Posterior vena cava (tissue), 2 donors: ENCODE measurements at places on chromosomes 12 and 14. TPM values are rescaled to one million over a fixed set of nuclear protein-coding genes. Genes with fewer than 3 reads are reported as not detected.

DNA sequence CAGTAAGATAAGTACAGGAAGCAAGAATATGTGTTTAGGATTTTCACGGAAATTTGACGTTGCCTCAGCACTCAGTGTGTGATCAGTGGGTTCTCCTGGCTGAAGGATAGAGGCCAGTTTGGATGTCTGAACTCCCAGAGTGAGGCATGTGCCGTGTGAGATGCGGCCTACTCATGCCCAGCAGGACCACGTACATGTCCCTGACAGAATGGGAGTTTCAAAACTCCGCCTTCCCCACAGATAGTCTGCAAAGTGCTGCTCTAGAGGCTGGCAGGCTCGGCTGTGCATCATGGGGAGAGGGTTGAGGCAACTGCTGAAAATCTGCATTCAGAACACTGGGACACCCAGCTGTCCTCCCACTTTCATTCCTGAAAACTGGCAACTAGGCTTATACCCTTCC lies 58.3 kb downstream of the NINJ2 start:
- DNase-seq, result peak; percentile 50

- no peak for DNase-seq
Measured at GRCh38 chr14:92770484-92770883, 22.1 kb upstream of the LGMN start.

DNA sequence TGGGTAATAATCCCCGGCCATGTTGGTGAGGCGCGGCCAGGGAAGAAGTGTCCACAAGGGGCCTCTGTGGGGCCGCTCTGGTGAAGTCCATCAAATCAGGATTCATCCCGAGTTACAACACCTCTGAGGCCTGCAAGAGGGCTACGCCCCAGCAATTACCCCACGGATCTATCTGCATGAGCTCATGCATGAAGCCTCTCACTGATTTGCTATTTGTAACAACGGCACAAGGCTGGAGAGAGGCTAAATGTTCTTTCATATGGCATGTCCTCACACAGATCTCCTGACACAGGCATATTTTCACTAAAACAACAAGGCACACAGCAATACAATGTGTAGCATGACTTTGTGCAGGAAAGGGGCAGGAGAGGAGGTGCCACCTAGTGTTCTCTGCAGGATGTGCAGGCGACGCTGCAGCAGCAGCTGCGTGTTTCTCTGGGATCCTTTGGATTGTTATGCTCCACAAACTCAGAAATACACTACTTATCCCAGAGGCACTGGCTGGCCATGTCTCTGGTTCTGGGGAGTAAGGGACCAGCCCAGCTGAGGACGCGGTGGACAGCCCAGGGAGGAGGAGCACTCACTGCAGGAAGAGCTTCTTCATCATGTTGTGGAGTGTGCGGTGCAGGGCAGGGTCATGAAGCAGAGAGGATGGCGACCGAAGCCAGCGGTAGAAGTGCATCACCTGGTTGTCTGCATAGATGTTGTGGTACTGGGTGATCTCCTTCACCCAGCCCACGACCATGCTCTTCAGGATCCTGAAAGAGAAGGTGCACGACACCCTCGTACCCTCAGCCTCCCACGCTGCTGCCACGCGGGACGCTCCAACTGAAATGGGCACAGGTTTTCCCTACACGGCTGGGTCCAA lies 20.2 kb downstream of the P2RX2 start:
- DNase-seq, result peak; percentile 64

- DNase-seq, result no peak
Measured at GRCh38 chr12:32454866-32455265, 55.5 kb downstream of the FGD4 start.

DNA sequence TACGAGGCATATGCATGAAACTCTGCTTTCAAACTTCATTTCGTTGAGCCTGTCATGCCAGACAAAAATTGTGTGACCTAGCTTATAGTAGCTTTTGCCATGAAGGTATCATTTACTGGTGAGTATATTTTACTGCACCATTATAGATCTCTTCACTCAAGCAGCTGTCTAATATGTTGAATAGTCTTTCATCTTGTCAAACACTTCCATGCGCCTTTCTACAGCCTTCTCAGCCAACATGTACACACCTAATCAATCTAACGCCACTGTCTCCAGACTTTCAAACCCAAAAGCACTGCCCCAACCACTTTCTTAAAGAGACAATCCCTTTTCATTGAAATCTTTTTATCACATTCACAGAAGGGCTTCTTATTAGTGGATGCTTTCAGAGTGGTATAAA lies 757.4 kb downstream of the VRK1 start:
- DNase-seq, result no peak

GRCh38 chr14:75438486-75439080 lies 10.8 kb downstream of the JDP2 start:
- DNase-seq, result peak; percentile 71

The TRAFD1 gene
- total RNA-seq, result 23.5 TPM

DNA sequence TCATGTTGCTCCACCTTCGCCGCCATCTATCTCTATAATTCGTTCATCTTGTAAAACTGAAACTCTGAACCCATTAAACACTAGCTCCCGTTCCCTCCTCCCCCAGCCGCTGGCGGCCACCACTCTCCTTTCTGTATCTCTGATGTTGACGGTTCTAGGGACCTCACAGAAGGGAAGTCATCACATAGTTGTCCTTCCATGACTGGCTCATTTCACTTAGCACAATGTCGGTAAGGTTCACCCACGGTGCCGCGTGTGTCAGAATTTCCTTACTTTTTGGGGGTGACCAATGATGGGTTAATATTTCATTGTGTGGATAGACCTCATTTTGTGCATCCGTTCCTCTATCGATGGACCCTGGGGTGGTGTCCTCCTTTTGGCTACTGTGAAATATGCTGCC lies 2.0 kb upstream of the CACNA2D4 start:
- DNase-seq, result no peak

- no peak for DNase-seq
Measured at GRCh38 chr12:91931111-91931510, 214.5 kb downstream of the BTG1 start.

- DNase-seq, result no peak
Measured at GRCh38 chr14:100904307-100905087, 975 bp upstream of the RTL1 start.

DNA sequence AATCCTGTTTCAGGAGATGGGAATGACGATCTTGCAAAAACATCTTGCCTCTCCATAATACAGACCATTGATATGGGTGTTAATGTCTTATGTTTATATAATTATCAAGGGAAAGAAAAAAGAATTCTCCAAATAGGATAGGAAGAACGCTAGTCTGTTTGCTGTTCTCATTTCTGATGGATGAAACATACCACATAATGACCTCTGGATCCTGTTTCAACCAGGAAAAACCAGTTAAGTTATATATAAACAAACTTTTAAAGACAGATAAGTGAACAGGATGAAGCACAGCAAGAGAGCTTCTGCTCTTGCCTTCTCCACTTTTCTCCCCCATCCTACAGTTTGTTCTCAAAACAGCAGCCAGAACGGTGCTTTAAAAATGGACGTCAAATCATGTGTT lies 27.8 kb downstream of the COQ6 start:
- DNase-seq, result no peak

DNA sequence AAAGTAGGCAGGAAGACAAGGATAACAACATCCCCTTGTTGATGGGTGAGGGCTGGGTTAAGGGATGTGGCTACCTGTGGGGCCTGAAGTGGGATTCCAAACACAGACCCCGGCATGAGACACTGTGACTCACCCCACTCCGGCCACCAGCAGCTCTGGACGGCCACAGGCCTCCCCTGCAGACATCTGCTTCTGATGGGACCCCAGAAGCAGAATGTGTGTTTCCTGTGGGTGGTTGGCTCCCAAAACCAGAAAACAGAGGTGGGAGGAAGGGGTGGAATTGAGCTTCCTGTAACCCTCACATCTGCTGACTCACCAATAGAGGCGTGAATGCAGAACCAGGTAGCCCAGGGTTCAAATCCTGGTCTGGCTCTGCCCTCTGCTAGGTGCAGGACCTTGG lies 216.6 kb upstream of the PWP1 start:
- no peak for DNase-seq

DNA sequence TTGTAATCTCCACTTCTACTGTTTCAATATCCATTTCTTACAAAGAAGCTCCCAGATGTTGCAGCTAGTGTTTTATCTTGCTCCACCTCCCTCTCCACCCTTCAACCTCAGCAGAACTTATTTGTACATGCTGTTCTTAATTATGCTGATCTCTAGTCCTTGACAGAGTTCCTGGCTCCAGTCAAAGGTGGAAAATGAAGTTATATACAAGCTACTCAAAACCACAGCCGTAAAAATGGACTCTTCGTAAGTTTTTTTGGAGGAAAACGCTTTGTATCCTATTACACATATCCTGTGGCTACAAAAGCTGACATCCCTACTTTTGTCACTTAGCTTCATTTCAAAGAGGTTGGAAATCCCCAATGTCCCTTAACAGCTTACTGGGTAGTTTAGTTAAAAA lies 1.3 kb downstream of the CLEC1A start:
- DNase-seq, result no peak

DNA sequence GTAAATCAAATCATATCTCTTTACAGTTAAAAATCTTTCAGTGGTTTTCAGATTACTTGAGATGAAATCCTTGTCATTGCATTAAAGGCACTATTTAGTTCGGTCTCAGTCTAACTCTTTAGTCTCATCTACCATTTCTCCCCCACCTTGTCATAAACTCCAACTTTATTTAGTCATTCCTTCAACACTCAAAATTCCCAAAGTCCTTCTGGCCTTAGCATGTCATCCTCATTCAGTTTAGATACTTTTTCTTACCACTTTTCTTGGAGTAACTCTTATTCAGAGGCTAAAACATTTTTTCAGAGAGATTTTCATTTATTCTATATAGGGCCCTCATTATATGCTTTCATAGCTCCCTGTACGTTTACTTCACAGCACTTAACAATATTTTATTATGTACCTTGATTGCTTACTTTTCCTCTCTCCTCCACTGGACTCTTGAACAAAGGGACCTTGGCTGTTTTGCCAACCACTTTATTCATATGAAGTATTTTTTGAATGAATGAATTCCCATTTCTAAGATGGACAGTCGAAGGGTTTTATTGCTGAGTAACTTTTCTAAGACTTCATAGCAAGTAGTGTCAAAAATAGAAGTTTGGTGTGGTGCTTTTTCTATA lies 12.8 kb downstream of the USP15 start:
- DNase-seq, result no peak

- DNase-seq, result no peak
Measured at GRCh38 chr12:107221913-107222312, 128.6 kb upstream of the CRY1 start.

- DNase-seq, result peak; percentile 50
Measured at GRCh38 chr12:51924551-51925319, 17.4 kb downstream of the ACVRL1 start.

- no peak for DNase-seq
Measured at GRCh38 chr12:10540776-10541205, 35.1 kb downstream of the EIF2S3B start.

The LBHD2 gene
- total RNA-seq, result not detected

The SOAT2 gene
- total RNA-seq, result 0.90 TPM

DNA sequence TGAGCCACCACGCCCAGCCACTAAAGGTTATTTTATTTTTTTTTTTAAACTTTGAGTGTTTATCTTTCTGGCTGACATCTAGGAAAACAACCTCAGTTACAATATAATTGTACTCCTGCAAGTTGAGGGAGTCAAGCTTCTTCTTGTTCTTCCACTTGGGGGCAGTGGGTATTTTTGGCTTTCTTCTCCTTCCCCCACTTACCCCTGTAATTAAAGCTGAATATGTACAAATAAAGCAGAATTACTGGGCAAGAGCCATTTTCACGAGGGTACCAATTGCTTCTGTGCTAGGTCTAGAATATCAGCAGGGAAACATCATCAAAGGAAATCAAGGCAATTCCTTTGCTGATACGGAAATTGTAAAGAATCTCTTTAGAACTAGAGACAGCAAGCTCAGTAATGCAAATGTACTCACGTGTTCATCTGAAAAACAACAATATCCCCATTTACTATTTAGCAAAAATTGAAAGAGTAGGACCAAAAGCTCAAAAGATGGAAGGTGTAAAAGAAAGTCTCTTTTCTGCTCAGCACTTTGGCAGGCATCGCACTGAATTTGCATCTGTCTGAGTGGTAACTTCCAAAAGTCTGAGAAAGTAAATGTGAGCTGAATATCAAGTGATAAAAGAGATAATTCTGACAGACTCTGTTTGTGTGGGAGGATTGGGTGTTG lies 72.8 kb downstream of the TAOK3 start:
- no peak for DNase-seq

The FLRT2 gene
- 16.1 TPM for total RNA-seq

- no peak for DNase-seq
Measured at GRCh38 chr12:92431146-92431545, 271.6 kb upstream of the PLEKHG7 start.

DNA sequence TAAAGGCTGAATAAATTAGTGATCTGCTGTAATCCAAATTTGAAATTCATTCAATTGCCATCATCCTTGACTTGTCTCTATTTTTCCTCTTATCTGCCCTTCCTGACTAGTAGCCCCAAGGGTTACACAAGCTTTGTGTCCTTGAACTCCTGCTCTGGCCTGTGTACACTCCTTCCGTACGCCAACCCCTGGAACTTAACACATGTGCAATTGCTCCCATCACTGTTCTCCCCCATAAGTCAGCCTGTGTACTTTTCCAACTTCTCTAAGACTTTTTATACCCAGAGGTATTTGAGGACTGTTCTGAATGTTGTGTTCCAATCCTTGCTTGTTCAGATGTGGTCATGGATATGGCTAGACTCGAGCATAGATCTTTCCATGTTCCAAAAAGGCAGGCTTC lies 171.1 kb upstream of the G2E3 start:
- no peak for DNase-seq

GRCh38 chr12:70196811-70197281 lies 46.4 kb upstream of the CNOT2 start:
- no peak for DNase-seq

DNA sequence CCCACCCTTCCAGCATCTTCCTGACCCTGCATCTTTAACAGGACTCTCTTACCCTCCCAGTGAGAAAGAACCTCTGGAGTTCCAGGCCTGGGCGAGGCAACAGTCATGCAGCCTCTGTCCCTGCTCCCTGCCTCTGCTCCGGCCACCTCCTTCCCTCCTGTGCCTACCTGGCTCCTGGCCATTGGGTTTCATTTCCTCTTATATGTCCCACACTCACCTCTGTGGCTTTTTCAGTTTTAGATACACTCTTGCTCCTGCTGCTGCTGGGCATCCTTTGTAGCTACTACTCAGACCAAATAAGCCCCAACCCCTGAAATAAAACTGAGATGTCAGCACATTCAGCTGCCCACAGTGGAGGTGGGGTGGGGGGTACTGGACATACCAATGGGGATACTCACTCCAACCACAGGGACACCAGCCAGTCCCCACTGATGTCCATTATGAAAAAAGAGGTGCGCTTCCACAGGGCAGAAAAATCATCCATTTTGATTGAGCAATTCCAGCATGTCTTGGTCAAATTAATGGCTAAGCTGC lies 99.1 kb upstream of the NRXN3 start:
- no peak for DNase-seq

The OTOGL gene
- 0.24 TPM for total RNA-seq

The MYF5 gene
- total RNA-seq, result not detected

DNA sequence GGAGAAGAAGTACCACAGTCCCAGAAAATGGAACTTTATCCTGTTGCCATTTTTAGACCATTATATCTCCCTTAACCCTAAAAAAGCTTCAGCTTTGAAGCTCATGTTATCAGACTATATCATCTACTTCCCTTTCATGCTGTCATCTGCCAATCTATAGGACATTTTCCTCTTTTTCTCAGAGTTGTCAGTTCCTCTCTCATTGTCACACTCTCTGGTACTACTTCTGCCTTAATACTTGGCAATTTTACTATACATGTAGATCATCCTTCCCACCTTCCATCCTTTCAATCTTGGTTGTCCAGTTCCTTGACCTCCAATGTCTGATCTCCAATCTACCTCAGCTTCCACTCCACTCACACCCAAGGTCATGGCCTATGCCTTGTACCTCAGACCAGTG lies 57.4 kb downstream of the SLC15A5 start:
- DNase-seq, result no peak

- DNase-seq, result no peak
Measured at GRCh38 chr14:33404054-33404453, 465.4 kb downstream of the NPAS3 start.

The SLC6A13 gene
- total RNA-seq, result not detected
